Esophagus squamous epithelium (tissue), 5 donors: ENCODE measurements at places on chromosomes 7 and 10.

- no peak for DNase-seq
These were observed 281.3 kb upstream of the IGFBP3 start for GRCh38 chr7:46202379-46202778.

GRCh38 chr7:121313793-121314676 is 14.8 kb upstream of the WNT16 start:
- DNase-seq, result no peak

GRCh38 chr7:17854261-17855047 is 85.8 kb downstream of the SNX13 start:
- DNase-seq, result no peak

DNA sequence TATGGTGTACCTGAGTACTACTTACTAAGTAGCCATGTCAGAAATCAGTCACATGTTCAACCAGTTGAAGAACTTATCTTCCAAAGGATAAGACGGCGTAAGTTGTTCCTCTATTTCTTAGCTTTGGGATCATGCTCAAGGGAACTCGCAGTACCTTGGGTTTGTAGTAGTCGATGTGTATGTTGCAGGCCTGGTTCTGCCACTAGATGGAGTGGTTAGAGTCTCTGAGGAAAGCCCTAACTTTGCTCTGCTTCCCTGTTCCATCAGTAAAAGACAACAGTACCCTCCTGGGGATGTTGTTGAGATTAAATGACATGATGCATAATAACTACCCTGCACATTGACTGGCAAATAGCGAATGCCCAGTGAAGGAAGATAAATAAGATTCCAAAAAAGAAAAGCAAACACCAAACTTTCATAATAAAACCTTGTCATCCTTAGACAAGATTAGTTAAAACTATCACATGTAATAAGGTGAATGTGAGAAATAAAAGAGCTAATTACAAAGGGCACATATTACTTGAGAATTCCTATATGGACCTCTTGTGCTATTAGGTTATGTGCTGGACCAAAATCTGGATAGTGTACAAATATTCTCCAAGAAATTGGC is 165.9 kb downstream of the ABCA13 start:
- no peak for DNase-seq

- DNase-seq, result no peak
These were observed 10.3 kb downstream of the FAM3C start for GRCh38 chr7:121385800-121386179.

- DNase-seq, result no peak
These were observed 93.2 kb downstream of the UNCX start for GRCh38 chr7:1325646-1326510.

- no peak for DNase-seq
These were observed 50.4 kb upstream of the C7orf33 start for GRCh38 chr7:148540041-148540738.

GRCh38 chr7:78499283-78499682 is 700.7 kb downstream of the PHTF2 start:
- no peak for DNase-seq

- no peak for DNase-seq
These were observed 75.8 kb upstream of the MRLN start for GRCh38 chr10:59829024-59829423.

GRCh38 chr10:80480852-80481251 is 26.7 kb downstream of the TSPAN14 start:
- no peak for DNase-seq

GRCh38 chr7:155336812-155337602 is 39.3 kb downstream of the INSIG1 start:
- DNase-seq, result no peak

DNA sequence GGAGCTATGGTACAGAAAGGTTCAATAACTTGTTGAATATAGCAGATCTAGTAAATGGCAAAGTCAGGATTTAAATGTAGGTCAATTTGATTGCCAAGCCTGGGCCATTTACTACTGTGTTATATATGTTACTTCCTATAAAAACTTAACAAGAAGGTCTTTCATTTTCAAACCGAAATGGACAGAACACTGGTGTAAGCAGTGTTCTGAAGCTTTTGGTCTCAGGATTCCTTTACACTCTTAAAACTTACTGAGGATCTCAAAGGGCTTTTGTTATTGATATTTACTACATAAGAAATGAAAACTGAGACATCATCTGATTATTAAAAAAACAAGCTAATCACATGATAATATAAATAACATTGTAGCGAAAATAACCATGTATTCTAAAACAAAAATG is 114.7 kb downstream of the PTEN start:
- no peak for DNase-seq

DNA sequence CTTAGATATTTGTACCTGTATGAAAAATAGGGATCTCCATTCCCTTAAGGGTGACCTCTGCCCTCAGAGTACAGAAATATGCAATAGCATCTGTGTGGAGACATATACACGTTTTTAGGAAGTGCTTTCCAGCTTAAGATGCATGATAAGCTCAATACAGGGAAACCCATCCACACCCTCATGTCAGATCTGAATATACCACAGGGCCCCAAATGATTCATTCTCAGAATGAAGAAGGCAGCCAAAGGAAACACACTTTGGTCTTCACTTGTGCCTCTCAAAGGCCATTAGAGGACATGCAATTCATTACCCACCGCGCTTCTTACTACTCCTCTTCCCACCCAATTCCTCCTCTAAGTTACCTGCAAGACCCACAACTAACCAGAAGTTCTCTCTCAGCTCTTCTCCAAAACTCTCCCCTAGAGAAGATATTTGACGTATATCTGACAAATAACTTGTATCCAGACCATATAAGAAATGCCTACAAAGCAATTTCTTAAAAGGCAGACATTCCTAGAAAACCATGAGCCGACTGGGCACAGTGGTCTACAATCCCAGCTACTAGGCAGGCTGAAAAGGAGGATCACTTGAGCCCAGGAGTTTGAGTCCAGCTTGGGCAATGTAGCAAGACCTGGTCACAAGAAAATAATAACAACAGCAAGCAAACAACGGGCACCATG is 103.0 kb downstream of the OAT start:
- DNase-seq, result no peak

GRCh38 chr10:67088036-67088435 is 162.2 kb downstream of the LRRTM3 start:
- no peak for DNase-seq

DNA sequence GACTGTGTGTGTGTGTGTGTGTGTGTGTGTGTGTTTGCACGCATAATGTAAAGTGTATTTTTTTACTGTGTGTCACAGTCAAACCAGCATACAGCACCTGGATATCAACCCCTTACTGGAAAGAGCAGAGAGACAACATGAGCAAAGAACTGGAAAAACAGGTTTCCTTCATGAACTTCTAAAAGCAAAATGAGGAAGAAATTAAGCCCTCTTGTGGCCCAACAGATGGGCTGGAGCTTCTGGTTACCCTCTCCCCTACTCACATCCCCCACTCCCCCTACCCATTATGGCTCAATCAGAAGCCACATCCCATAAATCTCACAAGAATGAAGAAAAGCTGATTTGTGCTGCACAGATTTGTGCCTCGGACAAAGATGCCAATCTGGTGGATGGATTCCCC is 36.2 kb downstream of the PDE1C start:
- DNase-seq, result no peak
